ENCODE measurements at places on chromosomes 7 and 10.

DNA sequence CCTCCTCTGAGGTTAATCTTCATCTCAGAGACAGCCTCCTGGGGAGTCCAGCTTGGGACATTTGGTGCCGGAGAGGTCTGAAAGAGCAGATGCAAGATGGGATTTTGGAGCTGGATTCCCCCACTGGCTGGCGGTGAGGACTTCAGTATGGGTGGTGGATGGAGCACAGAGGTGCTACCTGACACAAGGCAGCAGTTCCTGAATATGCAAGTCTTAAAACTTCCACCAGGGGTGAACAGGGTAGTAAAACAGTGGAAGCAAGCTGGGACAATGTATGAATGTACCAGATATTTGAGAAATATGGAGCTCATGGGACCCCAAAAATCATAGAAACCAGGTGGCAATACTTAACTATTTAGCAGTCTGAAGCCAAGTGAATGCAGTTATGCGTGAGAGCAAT is 4.8 kb upstream of the TAF3 start:
- DNase-seq, result no peak

DNA sequence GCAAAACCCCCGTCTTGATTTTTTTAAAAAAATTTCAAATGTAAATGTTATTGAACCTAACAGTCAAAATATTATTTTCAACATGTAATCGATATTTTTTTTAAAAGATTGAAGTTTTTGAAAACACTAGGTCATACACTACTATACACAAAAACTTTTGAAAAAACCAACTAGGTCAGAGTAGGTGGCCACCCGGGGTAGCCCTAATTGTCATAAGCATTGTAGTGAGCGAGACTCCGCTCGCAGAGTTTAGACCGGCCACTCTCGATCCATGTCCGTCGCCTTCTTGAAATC is 417 bp downstream of the RFC2 start:
- DNase-seq, result no peak

GRCh38 chr7:155850766-155851678 is 38.8 kb upstream of the SHH start:
- no peak for DNase-seq

- no peak for DNase-seq
Measured at GRCh38 chr7:45967591-45968157, 46.6 kb upstream of the IGFBP3 start.

- no peak for DNase-seq
Measured at GRCh38 chr10:35352097-35352496, 15.8 kb downstream of the CCNY start.

- no peak for DNase-seq
Measured at GRCh38 chr7:33874943-33875342, 30.4 kb upstream of the BMPER start.

GRCh38 chr10:119596537-119597404 is at the start of gene TIAL1:
Gene TIAL1 (minus strand): TSS chr10:119596964. CDS start chr10:119596465, 499 bp downstream.
- peak; percentile 90 for DNase-seq

DNA sequence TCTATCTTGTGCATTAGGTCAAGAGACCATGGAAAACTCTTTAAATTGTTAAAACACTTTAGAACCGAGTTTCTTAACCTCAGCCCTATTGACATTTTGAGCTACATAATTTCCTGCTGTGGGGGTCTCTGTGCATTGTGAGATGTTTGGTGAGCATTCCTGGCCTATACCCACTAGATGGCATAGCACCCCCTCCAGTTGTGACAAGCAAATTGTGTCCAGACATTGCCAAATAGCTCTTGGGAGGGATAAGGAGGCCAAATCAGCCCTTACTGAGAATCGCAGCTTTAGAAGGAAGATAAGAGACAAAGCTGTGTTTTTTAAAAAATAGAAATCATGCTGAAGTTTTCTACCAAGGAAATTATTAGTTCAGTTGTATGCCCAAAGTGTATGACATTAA is 1158.5 kb upstream of the C7orf33 start:
- DNase-seq, result no peak

DNA sequence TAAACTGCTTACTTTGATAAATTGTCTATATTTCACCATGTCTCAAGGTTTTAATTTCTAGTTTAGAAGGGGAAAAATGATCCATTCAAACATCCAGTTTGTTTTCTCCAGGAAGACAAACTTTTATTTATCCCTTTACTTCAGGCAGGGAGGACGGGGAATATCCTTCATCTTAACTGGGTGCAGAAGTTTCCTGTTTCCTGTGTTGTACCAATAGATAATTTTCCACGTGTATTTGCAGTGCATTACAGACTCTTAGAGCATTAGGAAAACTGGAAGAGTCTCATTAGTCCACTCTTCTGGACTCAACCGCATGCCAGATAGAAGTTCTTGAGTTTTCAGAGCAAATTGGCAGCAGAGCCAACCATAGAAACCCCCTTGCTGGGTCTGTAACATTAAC is 39.4 kb upstream of the PIP4K2A start:
- DNase-seq, result no peak

DNA sequence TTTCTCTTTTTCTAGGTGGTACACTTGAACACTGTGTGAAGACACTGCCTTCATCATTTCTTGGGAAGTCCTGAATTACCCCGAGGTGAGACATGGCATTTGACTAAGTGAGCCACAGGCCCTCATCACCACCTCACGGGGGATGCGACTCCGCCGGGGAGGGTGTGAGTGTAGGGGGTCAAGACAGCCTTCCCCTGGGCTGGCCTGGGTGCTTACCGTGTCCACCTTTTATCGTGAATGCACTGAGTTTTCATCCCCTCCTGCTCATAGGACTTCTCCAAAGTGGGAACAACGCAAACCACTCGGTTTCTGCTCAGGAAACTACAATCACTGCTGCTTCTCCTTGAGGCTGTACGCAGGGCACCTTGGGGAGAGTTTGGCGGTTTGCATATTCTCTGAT is 176.9 kb downstream of the SH2D4B start:
- no peak for DNase-seq

All from activated gamma-delta T cell treated with Interleukin-2 at 50 U/mL for 16 hours (primary cell).